ENCODE measurements at places on chromosomes 13 and 19.

- peak; percentile 83 for DNase-seq
Observed at GRCh38 chr19:46471116-46471733, at the start of gene PNMA8A. Gene PNMA8A, minus strand, starts transcription at chr19:46471563. Its CDS starts 528 bp downstream, at chr19:46471035.

- DNase-seq, result no peak
Observed at GRCh38 chr13:75461314-75461713, 20.7 kb downstream of the TBC1D4 start.

DNA sequence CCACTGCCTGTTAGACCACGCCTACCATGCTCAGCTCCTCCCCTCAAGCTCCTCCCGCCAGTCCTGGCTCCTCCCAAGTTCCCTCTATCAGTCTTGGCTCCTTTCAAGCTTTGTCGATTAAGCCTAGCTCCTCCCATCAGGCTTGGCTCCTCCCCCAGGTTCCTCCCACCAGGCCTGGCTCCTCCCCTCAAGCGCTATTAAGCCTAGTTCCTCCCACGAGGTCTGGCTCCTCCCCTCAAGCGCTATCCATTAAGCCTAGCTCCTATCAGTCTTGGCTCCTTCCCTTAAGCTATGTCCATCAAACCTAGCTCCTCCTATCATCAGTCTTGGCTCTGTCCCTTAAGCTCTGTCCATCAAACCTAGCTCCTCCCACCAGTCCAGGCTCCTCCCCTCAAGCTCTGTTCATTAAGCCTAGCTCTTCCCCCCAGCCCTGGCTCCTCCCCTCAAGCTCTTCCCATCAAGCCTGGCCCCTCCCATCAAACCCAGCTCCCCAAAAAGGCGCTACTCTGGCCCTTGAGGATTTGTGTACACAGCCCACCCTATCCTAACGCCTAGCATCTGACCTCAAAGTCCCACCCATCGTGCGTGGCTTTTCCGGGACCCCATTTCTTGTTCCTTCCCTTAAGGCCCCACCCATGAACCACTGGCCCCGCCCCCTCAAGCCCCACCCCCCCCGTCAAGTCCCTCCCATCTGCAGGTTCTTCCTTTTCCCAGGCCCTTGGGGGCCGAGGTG is 10.0 kb downstream of the CAMSAP3 start:
- DNase-seq, result peak; percentile 4

GRCh38 chr13:113371061-113371460 is 7.1 kb upstream of the GRTP1 start:
- no peak for DNase-seq

GRCh38 chr13:87122551-87122950 is 548.6 kb upstream of the SLITRK5 start:
- no peak for DNase-seq

- peak; percentile 98 for DNase-seq
Observed at GRCh38 chr19:46661020-46661731, at the start of gene DACT3. Gene DACT3, minus strand, starts transcription at chr19:46661182. Its CDS starts 118 bp downstream, at chr19:46661064.

GRCh38 chr13:93875547-93875946 is 603.9 kb downstream of the DCT start:
- DNase-seq, result no peak

DNA sequence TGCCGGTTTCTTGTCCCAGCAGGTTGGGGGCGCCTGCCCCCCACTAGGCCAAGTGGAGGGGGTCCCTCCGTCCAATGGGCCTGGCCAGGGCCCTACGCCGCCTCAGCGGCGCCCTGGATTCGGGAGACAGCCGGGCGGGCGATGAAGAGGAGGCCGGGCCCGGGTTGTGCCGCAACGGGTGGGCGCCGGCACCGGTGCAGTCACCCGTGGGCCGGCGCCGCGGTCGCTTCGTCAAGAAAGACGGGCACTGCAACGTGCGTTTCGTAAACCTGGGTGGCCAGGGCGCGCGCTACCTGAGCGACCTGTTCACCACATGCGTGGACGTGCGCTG is 6.2 kb downstream of the KCNJ14 start:
- no peak for DNase-seq
